ENCODE measurements at places on chromosomes 2 and 18. TPM values are rescaled to one million over a fixed set of nuclear protein-coding genes. Genes with fewer than 3 reads are reported as not detected.

DNA sequence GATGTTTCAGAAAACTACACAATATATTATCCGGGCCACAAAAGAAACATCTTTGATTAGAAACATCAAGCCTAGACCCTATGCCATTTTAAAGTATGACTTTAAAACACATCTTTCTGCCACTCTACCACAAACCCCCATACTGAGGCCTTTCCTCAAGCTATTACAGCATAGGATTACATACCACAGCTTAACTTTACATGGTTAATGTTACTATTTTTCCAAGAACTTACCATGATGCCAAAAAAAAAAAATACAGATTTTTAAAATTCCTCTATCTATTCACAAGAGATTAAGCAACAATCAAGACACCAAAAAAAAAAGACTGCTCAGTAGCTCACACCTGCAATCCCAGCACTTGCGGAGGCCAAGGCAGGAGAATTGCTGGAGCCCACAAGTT lies 9.0 kb downstream of the NCKAP1 start:
- DNase-seq, result no peak

GRCh38 chr2:201072201-201072530 lies 365 bp downstream of the NDUFB3 start:
- no peak for DNase-seq

DNA sequence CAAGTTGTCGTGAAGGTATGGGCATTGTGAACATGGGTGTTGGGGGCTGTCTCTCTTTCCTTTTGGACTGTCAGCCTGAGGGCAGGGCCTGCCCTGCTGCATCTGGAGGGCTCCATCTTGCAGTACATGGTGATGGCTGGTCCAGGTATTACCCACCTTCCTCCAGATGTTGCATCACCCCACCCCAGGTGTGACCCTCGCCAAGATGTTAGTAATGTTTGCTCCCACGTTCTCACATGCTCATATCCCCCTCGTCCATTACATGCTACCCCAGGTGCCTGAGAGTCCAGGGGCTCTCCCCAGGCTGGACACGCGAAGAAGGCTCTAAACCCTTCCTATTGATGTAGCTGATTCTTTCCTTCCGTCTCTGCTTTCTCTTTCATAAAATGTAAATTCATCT lies 13.9 kb downstream of the ZAP70 start:
- no peak for DNase-seq

Gene LOXL3
- polyA plus RNA-seq, result not detected

Gene CCDC178
- polyA plus RNA-seq, result not detected
